ENCODE measurements at places on chromosomes 16 and 17. TPM values are rescaled to one million over a fixed set of nuclear protein-coding genes. Genes with fewer than 3 reads are reported as not detected.

- H3K4me1 ChIP-seq: peaks cover 28% of the 10 kb centered on the region
- no peak overlapping the region for H3K4me3 ChIP-seq
- no peak for DNase-seq
- H3K27me3 ChIP-seq: no peaks in the 10 kb centered on the region
Measured at GRCh38 chr16:45454-45853, 8.0 kb downstream of the POLR3K start.

- no peak overlapping the region for H3K4me3 ChIP-seq
- peaks cover 8% of the 10 kb centered on the region for H3K36me3 ChIP-seq
- H3K27ac ChIP-seq: no peak overlapping the region
- no peak for DNase-seq
- H3K4me1 ChIP-seq: no peaks in the 10 kb centered on the region
Measured at GRCh38 chr17:1535737-1536136, 19.3 kb upstream of the INPP5K start.

- no peak overlapping the region for H3K4me3 ChIP-seq
- H3K27ac ChIP-seq: no peak overlapping the region
- peaks cover 5% of the 10 kb centered on the region for H3K4me1 ChIP-seq
- no peaks in the 10 kb centered on the region for H3K36me3 ChIP-seq
- H3K27me3 ChIP-seq: no peaks in the 10 kb centered on the region
Measured at GRCh38 chr17:76011951-76012350, 11.3 kb downstream of the CDK3 start.

GRCh38 chr16:56855946-56856345, 9.1 kb upstream of the SLC12A3 start:
- no peak overlapping the region for H3K27ac ChIP-seq
- no peaks in the 10 kb centered on the region for H3K27me3 ChIP-seq
- no peak for DNase-seq
- no peak overlapping the region for H3K4me3 ChIP-seq
- H3K4me1 ChIP-seq: peaks cover 18% of the 10 kb centered on the region

DNA sequence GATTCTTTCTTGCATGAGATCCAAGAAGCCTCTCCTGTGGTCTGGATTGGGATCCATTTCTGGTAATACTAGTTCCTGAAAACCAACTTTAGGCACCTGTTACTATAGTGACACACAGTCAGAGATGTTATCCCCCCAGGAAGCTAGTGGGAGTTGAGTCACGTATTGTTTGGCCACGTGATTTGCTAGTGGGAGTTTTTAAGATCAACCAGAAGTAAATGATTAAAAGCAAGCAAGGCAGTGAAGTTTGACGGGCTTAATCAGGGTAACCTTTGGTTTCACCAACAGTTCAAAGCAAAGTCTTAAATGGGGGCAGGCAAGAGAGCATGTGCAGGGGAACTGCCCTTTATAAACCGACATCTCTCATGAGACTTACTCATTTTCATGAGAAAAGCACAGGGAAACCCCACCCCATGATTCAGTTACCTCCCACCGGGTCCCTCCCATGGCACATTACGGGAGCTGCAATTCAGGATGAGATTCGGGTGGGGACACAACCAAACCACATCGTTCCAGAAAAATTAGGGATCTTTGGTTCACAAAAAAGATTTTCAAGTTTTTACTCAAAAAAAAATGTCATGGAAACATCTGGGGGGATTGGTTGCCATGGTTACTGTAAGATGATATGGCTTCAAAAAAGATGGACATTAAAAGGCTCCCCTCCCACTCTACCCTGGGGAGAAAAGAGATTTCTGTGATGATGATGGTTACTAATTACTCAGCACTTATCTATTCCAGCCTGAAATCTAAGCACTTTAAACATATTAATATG, 483.1 kb upstream of the ERCC4 start:
- no peaks in the 10 kb centered on the region for H3K36me3 ChIP-seq
- no peak overlapping the region for H3K4me3 ChIP-seq
- H3K4me1 ChIP-seq: no peaks in the 10 kb centered on the region

DNA sequence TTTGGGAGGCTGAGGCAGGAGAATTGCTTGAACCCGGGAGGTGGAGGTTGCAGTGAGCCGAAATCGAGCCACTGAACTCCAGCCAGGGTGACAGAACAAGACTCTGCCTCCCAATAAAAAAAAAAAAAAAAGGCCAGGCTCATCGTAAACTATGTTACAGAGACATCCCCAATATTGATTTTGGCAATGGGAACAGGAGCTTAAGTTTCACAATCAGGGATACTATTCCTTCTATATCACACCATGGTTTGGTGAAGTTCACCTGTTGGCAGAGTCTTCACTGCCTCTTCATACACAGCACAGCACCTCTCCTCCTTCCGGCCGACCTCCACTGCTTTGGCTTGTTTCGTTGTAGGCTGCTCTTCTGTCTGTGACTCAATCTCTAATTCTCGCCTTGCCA, 21.2 kb downstream of the UTP6 start:
- peak overlapping the region; percentile 70 for H3K27ac ChIP-seq
- peaks cover 21% of the 10 kb centered on the region for H3K4me1 ChIP-seq
- no peak for DNase-seq
- H3K36me3 ChIP-seq: peaks cover 44% of the 10 kb centered on the region

DNA sequence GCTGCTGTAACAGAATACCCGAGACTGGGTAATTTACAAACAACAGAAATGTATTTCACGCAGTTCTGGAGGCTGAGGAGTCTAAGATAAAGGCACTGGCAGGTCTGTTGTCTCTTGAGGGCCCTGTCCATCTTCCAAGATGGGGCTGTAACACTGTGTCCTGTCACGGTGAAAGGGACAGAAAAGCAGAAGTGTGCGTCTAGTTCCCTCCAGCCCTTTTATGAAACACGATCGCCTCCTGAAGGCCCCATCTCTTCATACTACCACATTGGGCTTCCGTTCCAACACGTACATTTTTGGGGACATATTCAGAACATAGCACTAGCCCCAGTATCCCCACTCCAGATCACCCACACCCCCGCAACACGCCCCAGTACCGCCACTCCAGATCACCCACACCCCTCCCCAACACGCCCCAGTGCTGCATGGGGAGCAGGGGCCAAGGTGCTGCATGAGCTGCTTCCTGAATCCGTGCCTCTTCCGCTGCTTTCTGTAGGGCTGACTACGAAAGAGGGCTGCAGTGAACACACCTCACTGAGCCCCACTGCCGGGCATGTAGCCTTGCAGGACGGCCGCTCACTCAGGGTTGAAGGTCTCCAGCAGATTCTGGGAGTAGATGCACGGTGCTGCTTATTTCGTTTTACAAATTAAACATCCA, 91.9 kb downstream of the RPTOR start:
- peaks cover 7% of the 10 kb centered on the region for H3K36me3 ChIP-seq
- peak overlapping the region; percentile 54 for H3K27ac ChIP-seq
- peak overlapping the region; percentile 32 for H3K4me3 ChIP-seq
- H3K27me3 ChIP-seq: no peaks in the 10 kb centered on the region
- no peak for DNase-seq

GRCh38 chr17:47287639-47288038, 34.0 kb downstream of the ITGB3 start:
- DNase-seq: no peak
- H3K27me3 ChIP-seq: no peaks in the 10 kb centered on the region
- no peak overlapping the region for H3K4me3 ChIP-seq
- H3K36me3 ChIP-seq: no peaks in the 10 kb centered on the region

DNA sequence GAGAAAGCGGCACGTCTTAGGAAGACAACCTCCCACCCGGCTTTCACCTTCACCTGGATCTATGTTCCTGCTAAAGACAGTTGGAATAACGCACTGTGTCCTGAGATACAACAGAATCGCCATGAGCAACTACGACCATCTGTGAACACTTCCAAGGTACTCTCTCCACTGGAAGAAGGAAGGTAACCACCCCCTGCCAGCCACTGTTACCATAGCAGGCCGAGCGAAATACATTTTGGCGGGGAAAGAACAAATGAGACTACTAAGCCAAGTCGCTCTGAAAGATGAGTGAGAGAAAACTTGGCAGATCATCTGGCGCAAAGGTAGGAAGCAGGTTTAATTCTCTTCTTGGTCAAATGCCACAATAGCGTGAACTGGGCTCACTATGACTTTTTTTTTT, 9.8 kb downstream of the CRK start:
- H3K4me1 ChIP-seq: peaks cover 33% of the 10 kb centered on the region
- no peak for DNase-seq
- H3K4me3 ChIP-seq: no peak overlapping the region
- H3K27ac ChIP-seq: no peak overlapping the region

- DNase-seq: no peak
- H3K36me3 ChIP-seq: peaks cover 3% of the 10 kb centered on the region
- no peak overlapping the region for H3K27ac ChIP-seq
- peaks cover 1% of the 10 kb centered on the region for H3K27me3 ChIP-seq
Measured at GRCh38 chr17:79011451-79012147, 2.0 kb upstream of the CANT1 start.

GRCh38 chr16:3797904-3798811, 80.8 kb upstream of the TRAP1 start:
- no peak for DNase-seq
- H3K27ac ChIP-seq: no peak overlapping the region
- H3K27me3 ChIP-seq: no peaks in the 10 kb centered on the region
- peak overlapping the region; percentile 27 for H3K4me3 ChIP-seq
- peaks cover 51% of the 10 kb centered on the region for H3K4me1 ChIP-seq
- peaks cover 6% of the 10 kb centered on the region for H3K36me3 ChIP-seq

GRCh38 chr17:67800495-67800928, 24.8 kb upstream of the BPTF start:
- no peak overlapping the region for H3K27ac ChIP-seq
- no peak overlapping the region for H3K4me3 ChIP-seq
- H3K36me3 ChIP-seq: no peaks in the 10 kb centered on the region
- DNase-seq: peak; percentile 73

DNA sequence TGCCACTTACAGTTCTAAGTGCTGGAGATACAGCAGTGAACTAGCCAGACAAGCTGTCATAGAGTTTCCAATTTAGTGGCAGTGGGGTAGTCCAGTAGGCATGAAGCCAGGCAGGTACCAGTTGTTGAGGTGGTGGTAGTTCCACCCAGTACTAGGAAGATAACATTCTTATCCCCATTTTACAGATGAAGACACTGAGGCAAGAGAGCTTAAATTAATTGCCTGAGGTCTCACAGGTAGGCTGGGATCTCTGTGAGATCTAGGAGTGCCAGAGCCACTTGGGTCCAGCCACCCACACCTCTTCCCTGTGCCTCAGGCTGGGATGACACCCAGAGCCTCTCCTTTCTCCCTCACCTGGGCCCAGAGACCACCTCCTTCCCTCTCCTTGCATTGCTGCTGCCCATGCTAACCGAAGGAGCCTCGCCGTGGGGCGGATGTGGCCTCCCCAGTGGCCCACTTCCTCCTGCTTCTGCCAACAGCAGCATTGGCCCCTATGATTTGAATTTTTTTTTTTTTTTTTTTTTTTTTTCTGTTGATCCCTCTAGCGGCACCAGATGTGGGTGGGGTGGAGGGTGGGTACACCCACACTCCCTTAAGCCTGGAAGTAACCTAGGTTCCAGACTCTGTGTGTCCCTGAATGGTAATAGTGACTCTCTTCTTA, 114.0 kb downstream of the PRKCB start:
- peak overlapping the region; percentile 23 for H3K4me3 ChIP-seq
- peak; percentile 76 for DNase-seq
- no peaks in the 10 kb centered on the region for H3K27me3 ChIP-seq
- H3K4me1 ChIP-seq: peaks cover 87% of the 10 kb centered on the region
- H3K27ac ChIP-seq: peak overlapping the region; percentile 65

GRCh38 chr16:31513884-31514283, 5.7 kb upstream of the RUSF1 start:
- no peak overlapping the region for H3K4me3 ChIP-seq
- peaks cover 11% of the 10 kb centered on the region for H3K4me1 ChIP-seq
- no peaks in the 10 kb centered on the region for H3K36me3 ChIP-seq
- DNase-seq: no peak

DNA sequence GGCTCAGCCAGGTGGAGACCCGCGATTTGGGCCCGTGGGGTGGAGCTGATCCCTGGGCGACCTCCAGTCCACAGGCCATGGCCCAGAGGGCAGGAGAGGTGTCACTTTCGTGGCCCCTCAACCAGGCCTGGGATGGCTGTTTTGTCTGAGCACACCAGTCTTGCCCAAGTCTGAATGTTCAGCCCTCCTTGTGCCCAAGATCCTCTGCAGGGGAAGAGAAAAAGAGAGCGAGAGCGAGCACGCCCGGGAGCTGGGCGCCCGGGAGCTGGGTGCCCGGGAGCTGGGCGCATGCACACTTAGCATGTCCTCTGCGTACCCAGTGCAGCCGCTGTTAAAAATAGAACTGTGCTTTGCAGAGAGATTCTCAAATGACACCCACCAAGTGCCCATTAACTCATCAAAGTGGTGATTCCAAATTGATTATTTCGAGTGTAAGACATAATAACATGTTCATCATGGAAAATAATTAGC, 403.3 kb upstream of the TNRC6C start:
- H3K36me3 ChIP-seq: no peaks in the 10 kb centered on the region
- H3K4me1 ChIP-seq: no peaks in the 10 kb centered on the region
- H3K4me3 ChIP-seq: no peak overlapping the region
- no peak overlapping the region for H3K27ac ChIP-seq
- DNase-seq: no peak
- no peaks in the 10 kb centered on the region for H3K27me3 ChIP-seq

GRCh38 chr17:79090443-79091225, 16.0 kb downstream of the ENGASE start:
- H3K4me3 ChIP-seq: no peak overlapping the region
- no peak overlapping the region for H3K27ac ChIP-seq
- no peak for DNase-seq
- H3K27me3 ChIP-seq: peaks cover 12% of the 10 kb centered on the region
- H3K4me1 ChIP-seq: peaks cover 2% of the 10 kb centered on the region
- H3K36me3 ChIP-seq: peaks cover 3% of the 10 kb centered on the region

DNA sequence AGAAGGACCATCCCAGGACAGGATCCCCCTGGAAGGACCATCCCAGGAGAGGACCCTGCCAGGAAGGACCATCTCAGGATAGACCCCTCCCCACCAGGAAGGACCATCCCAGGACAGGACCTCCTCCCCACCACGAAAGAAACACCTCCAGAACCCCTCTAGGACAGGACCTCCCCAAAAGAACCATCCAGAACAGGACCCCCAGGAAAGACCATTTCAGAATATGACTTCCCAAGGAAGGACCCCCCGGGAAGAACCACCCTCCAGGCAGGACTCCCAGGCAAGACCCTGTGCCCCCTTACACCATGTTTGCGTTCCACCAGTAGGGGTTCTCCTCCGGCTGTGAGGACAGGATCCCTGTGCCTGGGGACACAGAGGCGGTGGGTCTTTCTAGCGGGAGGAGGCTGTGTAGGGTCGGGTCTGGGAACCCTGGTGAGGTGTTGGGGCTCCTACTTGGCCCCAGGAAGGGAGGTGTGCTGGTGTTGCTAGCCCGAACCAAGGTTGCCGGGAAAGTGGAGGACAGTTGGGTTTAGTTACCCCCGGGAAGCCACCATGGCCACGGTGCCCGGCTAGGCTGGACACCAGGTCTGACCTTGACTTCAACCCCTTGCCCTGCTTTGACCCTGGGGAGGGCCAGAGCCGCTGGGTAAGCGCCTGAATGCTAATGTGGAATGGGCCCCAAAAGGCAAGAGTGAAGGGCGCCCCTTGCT, 2.2 kb downstream of the NOTUM start:
- peaks cover 15% of the 10 kb centered on the region for H3K27me3 ChIP-seq
- H3K4me3 ChIP-seq: peak overlapping the region; percentile 41
- DNase-seq: no peak
- no peak overlapping the region for H3K27ac ChIP-seq
- peaks cover 4% of the 10 kb centered on the region for H3K4me1 ChIP-seq

GRCh38 chr17:71234349-71234748, 886.5 kb upstream of the SOX9 start:
- no peaks in the 10 kb centered on the region for H3K4me1 ChIP-seq
- H3K4me3 ChIP-seq: no peak overlapping the region
- no peaks in the 10 kb centered on the region for H3K27me3 ChIP-seq
- H3K36me3 ChIP-seq: no peaks in the 10 kb centered on the region
- no peak for DNase-seq

The CD300E gene
- not detected for total RNA-seq

The KRTAP1-1 gene
- total RNA-seq: not detected

The C16orf96 gene
- 0.30 TPM for total RNA-seq

The IGF2BP1 gene
- total RNA-seq: 0.57 TPM

The CACNG1 gene
- total RNA-seq: not detected

The KRTAP3-1 gene
- not detected for total RNA-seq

The SLC25A19 gene
- total RNA-seq: 47.5 TPM

The HSPB9 gene
- total RNA-seq: not detected

The CD300A gene
- total RNA-seq: 1.3 TPM
